ENCODE measurements at places on chromosomes 5 and 9.

DNA sequence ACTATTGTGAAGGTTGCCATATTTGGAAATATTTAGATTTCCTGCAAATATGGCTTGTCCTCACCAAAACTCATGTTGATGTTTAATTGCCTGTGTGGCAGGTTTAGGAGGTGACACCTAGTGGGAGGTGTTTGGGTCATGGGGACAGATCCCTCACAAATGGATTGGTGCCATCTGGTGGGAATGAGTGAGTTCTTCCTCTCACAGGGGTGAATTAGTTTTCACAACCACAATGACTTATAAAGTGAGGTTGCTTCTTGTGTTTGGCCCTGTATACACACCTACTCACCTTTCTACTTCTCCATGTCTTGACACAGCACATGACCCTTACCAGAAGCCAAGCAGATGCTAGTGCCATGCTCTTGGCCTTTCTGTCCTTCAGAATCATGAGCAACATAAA is 41.1 kb downstream of the ISOC1 start:
- no peak for DNase-seq

DNA sequence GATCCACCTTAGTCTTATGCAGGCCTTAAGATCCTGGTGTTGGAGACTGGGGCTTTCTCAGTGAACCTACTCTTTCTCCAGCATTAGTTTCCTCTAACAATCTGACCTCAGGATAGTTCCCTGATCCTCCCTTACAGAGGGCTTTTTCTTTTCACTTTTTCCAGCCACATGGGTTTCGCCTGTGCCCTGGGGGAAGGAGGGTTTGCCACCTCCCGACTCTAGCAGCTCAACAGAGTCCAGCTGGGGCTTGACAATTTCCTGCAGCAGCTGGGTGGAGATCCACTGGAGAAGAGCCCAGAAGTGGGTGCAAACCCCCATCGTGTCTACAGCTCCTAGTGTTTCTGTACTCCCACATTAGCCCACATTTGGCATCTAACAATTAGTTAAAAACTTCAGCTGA is 7.6 kb upstream of the TMEM252 start:
- no peak for DNase-seq

- no peak for DNase-seq
These were observed 103.5 kb upstream of the APC start for GRCh38 chr5:112634166-112634565.

- no peak for DNase-seq
These were observed 607 bp downstream of the UQCRQ start for GRCh38 chr5:132867046-132867451.

DNA sequence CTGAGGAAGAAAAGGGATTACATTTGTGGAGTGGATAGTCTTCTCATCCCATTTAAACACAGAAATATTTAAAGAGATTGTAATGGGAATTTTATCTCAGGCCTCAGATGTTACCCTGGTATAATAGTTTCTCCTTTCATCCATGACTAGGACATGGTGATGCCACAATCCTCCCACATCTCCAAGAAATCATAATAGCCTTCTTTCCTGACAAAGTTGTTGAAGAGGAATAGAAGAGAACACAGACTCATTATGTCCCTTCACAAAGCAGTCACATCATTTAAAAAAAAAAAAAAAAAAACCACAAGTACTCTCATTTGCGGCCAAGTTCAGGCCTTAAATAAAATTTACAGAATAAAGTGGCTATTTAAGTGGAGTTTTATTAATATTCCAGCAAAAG is 359.6 kb downstream of the DEPDC1B start:
- DNase-seq: no peak

- DNase-seq: no peak
These were observed 91.4 kb downstream of the ADAMTS16 start for GRCh38 chr5:5231576-5231975.

- DNase-seq: no peak
These were observed 290.5 kb downstream of the BNC2 start for GRCh38 chr9:16579872-16580432.

- no peak for DNase-seq
These were observed 4.6 kb downstream of the SIT1 start for GRCh38 chr9:35646153-35646532.

DNA sequence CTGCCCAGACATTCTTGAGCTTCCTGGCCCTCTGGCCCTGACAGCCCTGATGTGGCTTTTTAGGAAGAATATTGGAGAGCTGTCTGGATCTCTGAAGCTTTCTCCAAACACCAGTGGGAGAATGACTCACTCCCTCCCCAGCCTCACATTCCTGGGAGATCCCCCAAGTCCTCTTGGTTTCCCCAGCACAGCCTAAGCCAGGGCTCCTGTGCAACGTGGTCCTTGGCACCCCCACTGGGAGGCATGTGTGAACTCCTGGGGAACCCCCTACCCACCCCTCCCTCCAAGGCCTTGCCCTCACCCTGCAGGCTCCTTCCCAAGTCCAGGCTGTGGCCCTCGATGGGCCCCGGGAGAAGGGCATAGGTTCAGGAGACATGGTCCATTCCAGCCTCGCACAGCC is 12.7 kb downstream of the GLIPR2 start:
- no peak for DNase-seq

- DNase-seq: no peak
These were observed 130.3 kb downstream of the FOXD1 start for GRCh38 chr5:73318308-73318719.

DNA sequence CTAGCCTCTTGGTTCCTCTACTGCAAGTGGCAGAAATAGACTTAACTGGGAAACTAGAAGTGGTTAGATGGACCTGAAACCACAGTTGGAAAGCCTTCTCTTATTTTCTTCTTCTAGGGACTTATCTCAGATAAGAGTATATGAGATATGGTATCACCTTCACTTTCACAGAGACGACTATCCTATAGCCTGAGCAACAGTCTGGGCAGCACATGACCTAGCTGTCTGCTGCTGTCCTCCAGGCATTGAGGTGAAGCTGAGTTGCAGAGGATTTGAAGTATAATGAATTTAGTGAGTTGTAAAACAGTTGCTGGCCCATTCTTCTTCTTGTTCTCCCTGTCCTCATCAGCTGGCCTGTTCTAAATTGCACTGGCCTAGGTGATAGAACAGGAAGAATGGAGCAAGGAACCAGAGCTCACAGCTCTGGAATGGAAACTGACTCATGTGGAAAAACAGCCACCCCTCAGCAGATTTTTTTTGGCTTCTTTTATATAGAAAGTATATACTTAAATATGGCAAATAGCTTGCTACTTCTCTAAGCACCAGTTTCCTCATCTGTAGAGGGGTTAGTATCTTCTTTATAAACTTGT is 27.8 kb downstream of the RECK start:
- DNase-seq: no peak

DNA sequence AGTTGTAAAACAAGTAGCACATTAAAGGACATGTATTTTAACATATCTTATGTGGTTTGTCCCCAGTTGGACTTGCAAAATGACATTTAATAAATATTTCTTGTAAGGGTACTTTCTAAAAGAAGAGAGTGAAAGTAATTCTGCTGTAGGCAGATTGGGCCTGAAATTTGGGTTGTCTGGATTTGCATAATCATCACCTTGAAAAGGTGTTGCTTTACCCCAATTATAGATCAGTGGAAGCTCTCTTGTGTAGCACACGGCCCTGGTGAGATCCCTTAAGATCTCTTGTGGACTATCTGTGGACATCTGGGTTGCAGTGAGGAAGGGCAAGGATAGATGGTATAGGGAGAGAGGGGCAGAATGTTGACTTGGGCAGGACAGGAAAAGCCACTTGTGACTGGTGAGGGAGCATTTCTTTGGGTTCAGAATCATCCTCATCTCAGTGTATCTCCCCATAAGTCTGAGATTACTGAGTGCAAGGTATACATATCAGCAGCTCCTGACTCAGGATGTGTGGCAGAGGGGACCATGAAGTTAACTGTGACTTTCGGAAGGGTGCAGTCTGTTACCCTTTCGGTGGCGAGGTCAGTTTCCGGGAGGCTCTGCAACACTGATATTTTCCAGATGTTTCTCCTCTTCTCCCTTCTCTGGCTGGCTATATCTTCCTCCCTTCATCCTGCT is 2.0 kb upstream of the TNFAIP8 start:
- no peak for DNase-seq

- no peak for DNase-seq
These were observed 11.1 kb upstream of the CEP72 start for GRCh38 chr5:600886-601541.

DNA sequence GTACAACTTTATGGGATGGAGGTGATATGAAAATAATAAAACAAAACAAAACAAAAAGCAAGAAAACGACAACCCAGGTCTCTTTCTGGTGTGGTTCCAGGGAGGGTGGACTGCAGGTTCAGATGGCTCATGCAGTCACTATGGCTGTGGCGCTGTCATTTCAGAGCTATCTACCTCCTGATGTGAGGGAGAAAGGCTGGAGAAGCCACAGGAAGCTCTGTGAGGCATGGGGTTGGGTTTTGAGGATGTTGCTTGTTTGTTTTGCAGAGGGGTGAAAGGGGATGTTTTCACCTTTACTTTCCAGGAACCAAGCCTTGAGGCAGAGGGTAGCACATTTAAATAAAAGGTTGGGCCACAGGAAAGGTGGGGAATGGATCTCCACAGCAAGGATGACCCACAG is 18.7 kb downstream of the NIPAL4 start:
- DNase-seq: no peak

DNA sequence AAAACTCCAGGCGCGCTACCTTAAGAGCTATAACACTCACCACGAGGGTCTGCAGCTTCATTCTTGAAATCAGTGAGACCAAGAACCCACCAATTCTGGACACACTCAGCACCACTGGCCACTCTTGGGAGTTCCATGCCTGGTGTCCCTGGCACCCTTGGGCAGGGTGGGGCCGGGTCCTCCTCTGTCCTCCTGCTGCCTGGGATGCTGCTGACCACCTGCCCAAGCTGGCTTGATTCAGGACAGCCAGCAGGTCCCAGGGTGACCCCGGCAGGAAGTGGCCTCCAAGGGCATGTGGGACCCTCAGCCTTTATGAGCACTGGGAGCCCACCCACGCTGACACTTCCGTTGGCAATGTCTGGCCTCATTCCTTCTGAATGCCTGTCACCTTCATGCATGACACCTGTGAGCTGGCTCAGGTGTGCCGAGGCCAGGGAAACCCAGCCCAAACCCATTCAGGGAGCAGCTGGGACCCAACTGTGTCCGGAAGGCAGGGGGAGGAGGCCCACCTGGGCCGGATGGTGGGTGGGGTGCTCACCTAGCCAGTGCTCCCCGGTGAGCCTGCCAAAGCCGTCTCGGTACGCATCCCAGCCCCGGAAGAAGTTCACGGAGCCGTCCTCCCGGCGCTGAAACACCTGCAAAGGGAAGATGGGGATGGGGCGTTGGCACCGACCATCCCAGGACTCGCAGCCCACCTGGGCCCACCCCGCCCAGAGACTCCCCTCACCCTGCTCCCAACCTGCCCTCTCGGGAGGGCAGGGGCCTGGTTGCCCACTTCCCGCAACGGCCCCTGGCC is 14.8 kb upstream of the QRFP start:
- DNase-seq: no peak

GRCh38 chr9:79257790-79258351 is 313.9 kb upstream of the TLE4 start:
- no peak for DNase-seq

DNA sequence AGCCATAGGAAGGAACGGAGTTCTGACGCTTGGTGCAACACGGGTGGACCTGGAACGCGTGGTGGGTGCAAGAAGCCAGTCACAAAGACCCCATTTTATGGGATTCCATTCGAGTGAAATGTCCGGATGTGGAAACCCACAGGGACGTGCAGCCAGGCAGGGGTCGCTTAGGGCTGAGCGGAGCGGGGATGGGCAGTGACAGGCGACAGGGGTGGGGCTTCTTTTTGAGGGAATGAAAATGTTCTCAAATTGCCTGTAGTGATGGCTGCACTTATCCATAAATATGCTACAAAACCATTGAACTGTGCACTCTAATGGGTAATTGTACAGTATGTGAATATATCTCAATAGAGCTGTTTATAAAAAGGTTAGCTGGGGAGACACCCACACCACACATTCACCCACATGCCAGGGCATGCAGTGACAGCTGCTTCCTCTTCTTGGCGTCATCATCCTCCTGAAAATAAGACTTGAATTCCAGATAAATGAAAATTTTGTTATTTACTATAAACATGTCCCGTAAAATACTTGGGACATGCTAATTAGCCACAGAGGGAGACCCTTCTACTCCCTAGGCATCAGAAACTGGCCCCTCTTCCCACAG is 71.3 kb upstream of the OLFM1 start:
- no peak for DNase-seq

GRCh38 chr9:122058709-122059108 is 34.4 kb downstream of the TTLL11 start:
- DNase-seq: no peak

GRCh38 chr5:145859897-145860296 is 12.9 kb downstream of the GRXCR2 start:
- DNase-seq: no peak

DNA sequence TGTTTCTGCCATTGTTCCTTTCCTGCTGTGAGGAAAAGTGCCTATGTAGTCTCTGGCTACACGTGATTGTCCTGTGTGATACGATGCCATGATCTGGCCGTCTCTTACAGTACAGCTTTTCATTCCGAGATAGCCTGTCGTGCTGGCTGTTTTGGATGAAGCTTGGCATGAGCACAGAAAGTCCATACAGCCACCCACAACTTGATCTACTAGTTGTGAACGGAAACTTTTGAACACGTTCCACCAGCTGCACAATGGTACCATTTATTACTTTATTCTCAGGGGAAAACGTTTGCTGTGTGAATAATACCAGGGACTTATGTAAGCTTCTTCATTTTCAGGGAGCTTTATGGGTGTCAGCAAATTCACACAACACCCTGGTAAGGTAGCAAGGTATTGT is 217.6 kb upstream of the ANKRD55 start:
- DNase-seq: no peak

- no peak for DNase-seq
These were observed 19.6 kb upstream of the RUSC2 start for GRCh38 chr9:35470340-35470739.

GRCh38 chr5:9733486-9733885 is 103.3 kb upstream of the TAS2R1 start:
- DNase-seq: no peak

- no peak for DNase-seq
These were observed 17.2 kb upstream of the TENT2 start for GRCh38 chr5:79595086-79595485.

GRCh38 chr5:157610990-157611389 is 35.4 kb upstream of the ADAM19 start:
- DNase-seq: no peak

DNA sequence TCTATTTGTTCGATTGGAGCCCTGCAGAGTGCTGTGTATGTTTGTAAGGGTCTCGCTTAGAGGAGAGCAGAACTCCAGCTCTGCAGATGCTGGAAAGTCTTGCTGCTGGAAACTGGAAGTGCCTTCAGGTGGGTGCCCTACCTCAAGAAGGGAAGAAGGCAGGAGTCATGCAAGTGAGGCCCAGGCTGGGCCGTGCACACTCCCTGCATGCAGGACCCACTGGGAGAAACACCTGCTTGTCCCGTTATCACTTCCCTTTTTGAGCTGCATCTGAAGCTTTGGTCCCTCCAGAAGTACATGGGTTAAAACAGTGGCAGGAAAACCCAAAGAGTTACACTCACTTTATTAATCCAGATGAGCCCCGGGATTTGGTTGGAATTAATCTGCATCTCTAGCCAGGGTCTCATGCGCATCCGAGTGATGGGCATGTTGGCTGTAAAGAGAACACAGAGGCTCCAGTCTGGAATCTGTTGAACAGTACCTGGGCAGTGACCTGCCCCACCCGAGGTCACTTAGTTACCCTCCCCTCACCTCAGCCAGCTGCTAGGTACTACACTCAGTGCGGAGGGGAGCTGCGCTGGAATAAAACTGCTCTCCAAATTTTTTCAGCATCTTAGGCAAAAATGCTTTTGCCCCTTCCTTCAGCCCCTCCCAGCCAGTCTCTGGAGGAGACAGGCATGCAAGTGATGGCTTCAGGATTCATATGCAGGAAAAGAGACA is 1.4 kb downstream of the IRF1 start:
- no peak for DNase-seq

All from activated gamma-delta T cell (primary cell).